ENCODE measurements at places on chromosomes 3 and 15.

DNA sequence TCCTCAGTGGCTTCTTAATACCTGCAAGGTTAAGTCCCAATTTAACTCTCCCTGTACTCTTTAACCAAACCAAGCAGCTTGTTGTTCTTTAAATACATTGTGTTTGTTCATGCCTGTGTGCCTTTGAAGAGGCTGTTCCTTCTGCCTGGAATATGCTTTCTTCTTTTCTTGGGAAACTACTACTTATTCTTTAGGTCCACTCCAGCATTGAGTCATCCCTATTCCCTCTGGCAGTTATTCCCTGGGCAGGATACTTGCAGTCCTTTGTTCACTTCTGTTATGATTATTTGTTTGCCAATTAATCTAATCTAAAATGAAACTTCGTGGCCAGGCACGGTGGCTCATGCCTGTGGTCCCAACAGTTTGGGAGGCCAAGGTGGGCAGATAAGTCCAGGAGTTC is 139.3 kb downstream of the ZNF609 start:
- DNase-seq = no peak

DNA sequence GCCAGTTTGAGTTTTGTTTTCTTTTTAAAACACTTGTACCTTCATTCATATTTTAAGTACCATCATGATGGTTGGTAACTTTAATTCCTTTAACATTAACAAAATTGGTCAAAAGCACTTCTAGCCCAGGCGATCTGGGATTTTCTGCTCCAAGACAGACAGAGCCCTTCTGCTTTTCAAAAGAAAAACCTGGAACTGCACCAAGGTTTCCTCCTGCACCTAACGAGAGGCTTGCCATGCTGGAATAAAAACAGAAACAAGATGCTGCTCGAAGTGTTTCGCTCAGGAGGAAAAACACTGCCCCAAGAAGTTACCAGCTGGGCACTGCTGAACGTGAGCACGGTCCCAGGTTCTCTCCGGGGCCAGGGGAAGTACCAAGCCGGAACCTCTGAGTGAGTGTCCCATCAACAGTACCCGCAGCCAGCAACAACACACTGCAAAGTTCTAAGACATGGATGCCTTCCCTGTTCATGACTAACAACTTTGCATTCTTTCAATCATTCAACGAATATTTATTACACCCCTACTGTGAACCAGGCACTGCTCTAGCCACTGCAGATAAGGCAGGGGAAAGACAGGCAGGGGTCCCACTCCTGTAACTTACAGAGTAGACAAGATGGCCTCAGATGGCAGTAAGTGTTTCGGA is 98.8 kb downstream of the XXYLT1 start:
- DNase-seq = no peak

- no peak for DNase-seq
These were observed 59.9 kb downstream of the CFAP20DC start for GRCh38 chr3:58989955-58990354.

GRCh38 chr3:29065211-29065785 is 215.6 kb upstream of the RBMS3 start:
- peak; percentile 85 for DNase-seq

DNA sequence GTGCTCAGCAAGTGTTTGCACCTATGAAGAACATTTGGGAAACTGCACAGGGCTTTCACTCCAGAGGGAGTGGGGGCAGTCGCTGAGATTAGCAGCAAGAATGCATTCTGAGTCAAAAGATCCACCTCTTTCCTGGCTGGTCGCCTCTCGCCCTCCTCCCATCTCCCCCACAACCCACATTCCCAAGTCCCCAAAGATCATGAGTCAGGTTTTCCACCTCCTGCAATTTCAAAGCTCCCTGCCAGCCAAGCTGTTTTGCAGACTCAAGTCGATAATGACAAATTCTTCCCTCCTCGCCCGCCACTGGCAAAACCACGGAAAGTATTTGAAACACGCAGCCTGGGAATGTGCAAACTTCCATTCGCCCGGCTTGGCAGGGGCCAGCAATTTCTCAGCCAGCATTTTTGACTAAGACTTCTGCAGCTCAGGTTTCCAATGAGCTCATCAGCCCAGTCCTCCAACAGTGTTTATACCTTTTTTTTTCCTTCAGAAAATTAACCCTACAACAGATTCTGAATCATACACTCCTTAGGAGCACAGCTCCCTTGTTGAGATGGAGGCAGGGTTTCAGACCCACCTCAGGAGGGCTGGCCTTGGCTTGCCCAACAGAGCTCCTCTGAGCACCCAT is 181.4 kb downstream of the SMAD6 start:
- DNase-seq = no peak

DNA sequence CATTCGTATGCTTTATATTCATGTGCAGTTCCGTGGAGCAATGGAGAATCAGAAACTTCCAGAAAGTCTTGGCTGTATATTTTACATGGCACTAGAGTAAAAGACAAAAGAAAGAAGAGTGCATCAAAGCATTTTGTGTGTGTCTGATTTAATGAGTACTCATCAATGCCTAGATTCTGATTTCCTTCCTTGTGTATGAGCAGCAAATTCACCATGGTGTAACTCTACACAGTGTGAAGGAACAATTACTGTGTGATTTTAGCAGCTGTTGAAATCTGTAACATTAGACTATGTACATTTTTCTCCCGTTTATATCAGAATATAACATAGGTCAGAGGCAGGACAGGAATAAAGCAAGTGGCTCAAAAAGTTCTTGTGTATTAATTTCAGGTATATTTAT is 102.0 kb upstream of the TSC22D2 start:
- DNase-seq = no peak

- no peak for DNase-seq
These were observed 19.2 kb downstream of the UBP1 start for GRCh38 chr3:33420966-33421365.

- no peak for DNase-seq
These were observed 4.5 kb downstream of the HDC start for GRCh38 chr15:50260969-50261496.

DNA sequence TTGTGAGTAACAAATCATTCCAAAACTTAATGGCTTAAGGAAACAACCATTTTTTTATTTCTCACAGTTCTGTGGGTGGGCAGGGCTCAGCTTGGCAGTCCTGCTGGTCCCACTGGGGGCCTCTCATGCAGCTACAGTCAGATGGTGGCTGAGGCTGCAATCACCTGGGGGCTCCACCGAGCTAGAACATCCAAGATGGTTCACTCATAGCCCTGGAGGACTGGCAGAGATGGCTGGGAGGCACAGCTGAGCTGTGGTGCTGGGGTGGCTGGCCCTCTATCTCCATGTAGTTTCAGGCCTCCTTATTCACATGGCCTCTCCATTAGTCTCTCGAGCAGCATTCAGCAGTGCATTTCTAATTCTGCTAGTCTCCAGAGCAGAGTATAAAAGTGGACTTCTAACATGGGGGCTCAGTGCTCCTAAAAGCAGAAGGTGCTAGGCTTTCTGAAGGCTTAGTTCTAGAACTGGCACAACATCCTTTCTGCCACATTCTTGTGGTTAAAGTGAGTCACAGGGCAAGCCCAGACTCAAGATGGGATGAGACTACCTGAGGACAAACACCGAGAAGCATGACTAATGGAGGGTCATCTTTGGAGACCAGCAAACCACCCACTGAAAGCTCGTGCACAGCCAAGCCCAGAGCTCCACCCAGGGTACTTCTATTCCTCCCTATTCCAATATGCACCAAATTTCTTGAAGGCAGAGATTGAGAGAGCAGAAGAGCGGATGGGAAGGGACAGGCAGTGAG is 6.3 kb downstream of the CAV3 start:
- DNase-seq = no peak

DNA sequence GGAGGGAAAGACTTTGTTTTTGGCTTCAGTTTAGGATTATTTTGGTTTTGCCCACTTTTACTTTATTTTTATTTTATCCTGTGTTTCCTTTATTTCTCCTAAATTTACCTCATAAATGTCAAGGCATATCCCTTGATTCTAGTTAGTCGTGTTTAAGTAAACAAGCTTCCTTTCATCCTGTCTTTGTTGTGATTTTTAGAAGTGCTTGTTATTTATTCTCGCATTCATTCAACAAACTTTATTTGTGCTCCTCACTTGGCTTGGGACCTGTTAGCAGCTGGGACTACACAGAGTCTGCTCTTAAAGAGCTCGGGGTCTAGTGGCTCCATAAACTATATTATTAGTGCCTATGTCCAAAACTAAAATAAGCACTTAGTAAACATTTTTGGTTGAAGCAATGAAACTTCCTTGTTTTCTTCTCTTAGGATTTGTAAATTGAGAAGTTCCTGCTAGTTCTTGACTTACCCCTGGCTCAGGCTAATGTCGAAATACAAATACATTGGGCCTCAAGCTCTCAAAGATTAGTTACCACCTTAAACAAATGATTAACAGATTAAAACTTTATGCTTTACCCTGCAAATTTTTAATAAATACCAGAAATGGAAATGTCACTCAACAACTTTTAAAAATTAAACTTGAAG is 19.0 kb upstream of the DMXL2 start:
- no peak for DNase-seq

DNA sequence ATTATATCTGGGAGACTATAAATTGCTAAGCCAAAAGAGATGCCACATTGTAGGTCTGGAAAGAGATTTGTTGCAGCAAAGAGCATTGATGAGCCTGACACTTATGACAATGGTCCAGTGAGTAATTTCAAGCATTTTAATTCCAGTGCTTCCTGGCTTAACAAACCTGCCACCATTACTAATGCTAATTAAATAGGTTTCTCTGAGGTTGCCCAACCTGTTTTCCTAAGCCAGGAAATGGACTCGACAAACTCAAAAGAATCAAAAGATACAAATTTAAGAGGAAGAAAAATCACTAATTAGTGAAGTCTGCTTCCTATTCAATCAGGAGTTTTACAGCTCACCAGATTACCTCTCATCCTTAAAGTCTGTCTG is 36.7 kb upstream of the CTDSPL start:
- no peak for DNase-seq

- no peak for DNase-seq
These were observed 60.3 kb downstream of the MYO9A start for GRCh38 chr15:72057548-72058091.

DNA sequence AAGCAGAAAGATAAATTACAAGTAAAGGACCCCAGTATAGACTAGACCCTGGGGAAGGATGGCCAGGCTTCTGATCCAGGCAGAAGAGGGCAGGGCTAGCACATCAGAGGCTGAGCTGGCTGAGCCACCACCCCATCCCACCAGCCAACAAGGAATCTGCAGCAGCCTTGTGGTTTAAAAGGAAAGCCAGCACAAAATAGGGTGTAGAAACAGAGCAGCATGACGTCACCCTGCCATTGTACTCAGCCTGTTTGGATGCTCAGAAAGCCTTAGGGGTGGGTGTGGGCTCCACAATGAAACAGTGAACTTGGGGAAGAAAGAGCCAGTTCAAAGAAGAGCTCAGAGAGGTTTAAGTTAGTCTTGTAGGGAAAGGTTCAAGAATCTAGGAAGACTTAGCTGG is 28.2 kb downstream of the DUOX1 start:
- DNase-seq = no peak

GRCh38 chr3:153866901-153867300 is 254.3 kb upstream of the ARHGEF26 start:
- no peak for DNase-seq

- DNase-seq = no peak
These were observed 21.1 kb downstream of the ANXA2 start for GRCh38 chr15:60376677-60377095.

DNA sequence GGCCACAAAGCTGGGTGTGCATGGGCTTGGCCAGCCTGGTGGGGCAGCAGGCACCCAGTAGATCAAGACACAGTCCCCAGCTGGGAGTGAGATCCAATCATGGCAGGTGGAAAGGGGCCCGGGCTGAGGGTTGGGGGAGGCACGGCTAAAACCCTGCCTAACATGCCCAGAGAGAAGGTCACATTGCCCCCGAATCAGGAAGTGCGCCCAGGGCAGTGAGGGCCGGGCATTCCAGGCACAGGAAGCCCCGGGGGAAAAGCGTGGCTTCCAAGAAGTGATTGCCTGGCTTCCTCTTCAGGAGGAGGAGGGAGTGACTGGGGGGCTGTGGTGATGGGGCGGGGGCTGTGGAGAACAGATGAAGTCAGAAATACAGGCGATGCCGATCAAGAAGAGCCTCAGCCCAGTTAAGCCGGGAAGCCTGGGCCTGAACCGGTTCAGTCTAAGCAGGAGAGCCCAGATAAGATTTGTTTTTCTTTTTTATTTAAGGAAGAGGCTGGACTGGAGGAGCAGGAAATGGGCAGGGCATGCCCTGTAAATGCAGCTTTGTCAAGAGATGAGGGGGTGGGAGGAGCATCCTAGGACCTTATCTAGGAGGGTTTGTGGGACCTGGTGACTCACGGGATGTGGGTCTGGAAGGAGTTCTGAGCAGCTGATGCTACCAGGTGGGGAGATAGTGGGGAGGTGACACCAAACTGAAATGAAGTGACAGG is 83.9 kb downstream of the CHSY1 start:
- no peak for DNase-seq

GRCh38 chr15:64029110-64029509 is 17.2 kb downstream of the DAPK2 start:
- DNase-seq = no peak

- no peak for DNase-seq
These were observed 72.5 kb downstream of the FOXP1 start for GRCh38 chr3:71511037-71511436.
